A375 (cell line): ENCODE measurements at places on chromosomes 4 and X. TPM values are rescaled to one million over a fixed set of nuclear protein-coding genes. Genes with fewer than 3 reads are reported as not detected.

The SPANXA1 gene
- 18.7 and 37.4 TPM in 2 replicates for total RNA-seq

The HHIP gene
- total RNA-seq, result 2.0 and 2.3 TPM in 2 replicates

The FAAH2 gene
- 0.11 TPM in 1 of 2 replicates, not detected in the other for total RNA-seq

The SETD7 gene
- total RNA-seq, result 21.4 and 26.4 TPM in 2 replicates

The CHRNA9 gene
- 0.37 and 0.49 TPM in 2 replicates for total RNA-seq

The ERAS gene
- not detected in 2 replicates for total RNA-seq

The SUPT20HL2 gene
- not detected in 2 replicates for total RNA-seq

The GUCY2F gene
- total RNA-seq, result not detected in 2 replicates

The PTPN13 gene
- 12.1 and 13.1 TPM in 2 replicates for total RNA-seq

The STATH gene
- not detected in 2 replicates for total RNA-seq
